Activated CD4-positive, alpha-beta T cell treated with anti-CD3 and anti-CD28 coated beads for 36 hours (primary cell): ENCODE measurements at places on chromosomes 6 and 20.

- no peak for DNase-seq
Measured at GRCh38 chr6:166767230-166767629, 140.2 kb upstream of the RPS6KA2 start.

- DNase-seq, result no peak
Measured at GRCh38 chr6:163543321-163543720, 128.8 kb downstream of the QKI start.

- no peak for DNase-seq
Measured at GRCh38 chr20:3235666-3236324, 3.2 kb downstream of the SLC4A11 start.

GRCh38 chr6:166955121-166955864 is 1.1 kb downstream of the RNASET2 start:
- DNase-seq, result peak; percentile 57

DNA sequence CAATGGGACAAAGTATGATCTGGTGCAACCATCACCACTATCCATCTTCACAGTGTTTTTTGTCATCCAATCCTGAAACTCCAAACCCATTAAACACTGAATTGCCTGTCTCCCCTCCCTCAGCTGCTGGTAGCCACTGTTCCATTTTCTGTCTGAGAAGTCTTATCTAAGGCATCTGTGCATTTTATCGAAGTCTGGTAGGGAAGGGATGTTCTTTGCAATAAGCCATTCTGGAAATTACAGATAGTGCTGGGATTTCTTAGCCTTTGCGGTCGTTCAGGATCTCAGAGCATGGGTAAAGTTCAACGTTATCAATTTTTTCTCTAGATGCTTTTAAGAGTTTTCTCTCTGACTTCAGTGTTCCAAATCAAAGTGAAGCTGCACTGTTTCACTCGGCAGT is 24.1 kb downstream of the KIF25 start:
- DNase-seq, result no peak

DNA sequence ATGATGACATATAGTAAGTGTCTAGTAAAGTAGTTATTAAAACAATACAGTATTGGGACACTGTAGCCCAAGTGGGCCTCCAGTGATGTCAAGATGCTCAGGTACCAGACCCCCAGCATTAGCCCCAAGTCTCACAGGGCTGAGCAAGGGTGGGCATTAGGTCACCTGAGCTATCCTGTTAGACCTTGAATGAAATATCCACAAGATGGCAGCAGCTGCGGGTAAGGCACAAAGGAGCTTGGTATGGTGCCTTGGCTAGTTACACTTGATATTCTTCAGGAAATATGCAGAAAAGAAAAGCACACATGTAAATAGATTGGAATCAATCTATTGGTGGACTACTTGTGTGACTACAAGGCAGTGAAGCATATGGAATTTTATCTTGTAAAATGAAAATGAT is 701.8 kb upstream of the ADGRB3 start:
- no peak for DNase-seq

DNA sequence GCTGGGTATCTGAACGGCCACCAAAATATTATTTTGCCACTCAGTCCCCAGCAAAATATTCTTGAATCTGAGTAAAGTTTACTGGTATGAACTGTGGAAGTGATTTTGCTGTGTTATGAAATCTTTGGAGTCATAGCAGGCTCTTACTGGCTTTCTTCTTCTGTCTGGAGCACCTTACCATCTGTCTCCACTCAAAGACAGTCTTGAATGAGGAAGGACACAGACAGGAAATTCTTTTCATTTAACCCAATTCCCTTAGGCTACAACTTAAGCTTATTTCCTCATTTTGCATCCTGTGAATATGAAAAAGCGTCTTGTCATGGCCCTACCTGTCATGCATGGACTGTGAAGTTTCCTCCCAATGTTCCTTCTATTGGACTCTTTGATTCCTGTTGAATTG is 24.7 kb downstream of the FNDC1 start:
- DNase-seq, result no peak

DNA sequence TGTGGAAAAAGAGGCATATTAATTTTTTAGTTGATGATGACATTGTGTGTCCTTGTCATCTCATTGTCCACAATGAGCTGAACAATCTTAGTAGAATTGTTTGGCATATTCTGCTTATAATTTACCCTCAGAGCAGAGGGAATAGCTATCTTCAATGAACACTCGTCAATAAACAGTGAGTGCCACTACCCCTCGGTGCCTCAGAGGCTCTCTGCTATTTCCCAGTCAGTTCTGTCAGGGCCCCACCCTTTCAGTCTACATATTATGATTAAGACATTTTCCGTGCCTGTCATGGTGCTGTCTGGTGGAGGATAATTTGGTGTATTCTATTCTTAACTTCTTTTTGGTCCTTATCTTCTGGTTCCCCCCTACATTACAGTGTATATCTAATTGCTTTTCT is 31.2 kb downstream of the NUS1 start:
- DNase-seq, result peak; percentile 7

GRCh38 chr20:41570557-41570956 is 47.6 kb downstream of the CHD6 start:
- DNase-seq, result no peak

DNA sequence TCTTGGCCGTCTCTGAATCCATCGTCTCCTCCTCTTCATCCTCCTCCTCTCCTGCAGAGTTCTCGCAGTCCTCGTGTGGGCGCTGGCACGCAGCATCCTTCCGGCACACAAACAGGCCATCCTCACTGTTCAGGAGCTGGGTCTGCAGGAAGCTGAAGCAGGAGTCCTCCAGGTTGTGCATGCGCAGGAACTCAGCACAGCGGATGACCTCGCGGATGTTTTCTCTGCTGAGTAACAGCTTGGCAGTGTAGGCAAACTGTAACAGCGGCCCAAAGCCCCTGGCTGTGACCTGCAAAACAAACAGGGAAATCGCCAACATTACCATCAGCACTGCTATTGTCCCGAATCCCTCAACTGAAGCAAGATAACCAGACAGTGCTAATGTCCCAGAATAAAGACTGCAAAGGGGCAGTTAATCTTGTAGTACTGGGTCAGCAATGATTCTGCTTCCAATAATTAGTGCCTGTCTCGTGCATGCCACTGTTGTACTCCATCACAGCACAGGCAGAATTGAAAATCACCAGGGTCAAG is 57.4 kb downstream of the GJA10 start:
- DNase-seq, result no peak

DNA sequence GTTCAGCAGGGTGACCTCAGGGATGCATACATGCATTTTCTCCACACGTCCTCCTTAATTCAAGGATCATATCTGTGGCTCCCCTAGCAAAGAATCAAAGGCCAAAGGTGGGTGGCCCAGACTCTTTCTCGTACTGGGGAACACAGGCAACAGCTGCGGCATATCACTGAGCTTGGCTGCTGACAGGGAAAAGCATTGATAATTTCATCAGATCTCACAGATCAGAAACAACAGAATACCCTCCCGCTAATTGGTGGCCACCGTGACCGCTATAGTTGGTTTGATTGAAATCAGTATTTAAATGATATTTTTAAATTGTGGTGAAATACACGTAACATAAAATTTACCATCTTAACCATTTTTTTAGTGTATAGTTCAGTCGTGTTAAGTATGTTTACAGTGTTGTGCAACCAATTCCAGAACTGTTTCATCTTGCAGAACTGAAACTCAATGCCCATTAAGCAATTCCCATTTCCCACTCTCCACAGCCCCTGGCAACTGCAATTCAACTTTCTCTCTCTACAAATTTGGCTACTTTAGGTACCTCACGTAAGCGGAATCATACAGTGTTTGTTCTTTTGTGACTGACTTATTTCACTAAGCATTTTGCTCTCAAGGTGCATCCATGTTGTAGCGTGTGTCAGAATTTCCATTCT is 74.7 kb upstream of the TMEM170B start:
- DNase-seq, result no peak

GRCh38 chr20:4161401-4162251 is 146.3 kb upstream of the RNF24 start:
- DNase-seq, result peak; percentile 53

- no peak for DNase-seq
Measured at GRCh38 chr6:125718109-125718508, 31.3 kb upstream of the HEY2 start.

GRCh38 chr20:1813674-1814635 is 81.3 kb upstream of the SIRPA start:
- no peak for DNase-seq

GRCh38 chr6:153623496-153623895 is 415.5 kb upstream of the OPRM1 start:
- DNase-seq, result no peak

GRCh38 chr20:51811042-51811355 is 8.7 kb upstream of the SALL4 start:
- DNase-seq, result no peak

- DNase-seq, result no peak
Measured at GRCh38 chr20:46978951-46979491, 84.4 kb downstream of the EYA2 start.

DNA sequence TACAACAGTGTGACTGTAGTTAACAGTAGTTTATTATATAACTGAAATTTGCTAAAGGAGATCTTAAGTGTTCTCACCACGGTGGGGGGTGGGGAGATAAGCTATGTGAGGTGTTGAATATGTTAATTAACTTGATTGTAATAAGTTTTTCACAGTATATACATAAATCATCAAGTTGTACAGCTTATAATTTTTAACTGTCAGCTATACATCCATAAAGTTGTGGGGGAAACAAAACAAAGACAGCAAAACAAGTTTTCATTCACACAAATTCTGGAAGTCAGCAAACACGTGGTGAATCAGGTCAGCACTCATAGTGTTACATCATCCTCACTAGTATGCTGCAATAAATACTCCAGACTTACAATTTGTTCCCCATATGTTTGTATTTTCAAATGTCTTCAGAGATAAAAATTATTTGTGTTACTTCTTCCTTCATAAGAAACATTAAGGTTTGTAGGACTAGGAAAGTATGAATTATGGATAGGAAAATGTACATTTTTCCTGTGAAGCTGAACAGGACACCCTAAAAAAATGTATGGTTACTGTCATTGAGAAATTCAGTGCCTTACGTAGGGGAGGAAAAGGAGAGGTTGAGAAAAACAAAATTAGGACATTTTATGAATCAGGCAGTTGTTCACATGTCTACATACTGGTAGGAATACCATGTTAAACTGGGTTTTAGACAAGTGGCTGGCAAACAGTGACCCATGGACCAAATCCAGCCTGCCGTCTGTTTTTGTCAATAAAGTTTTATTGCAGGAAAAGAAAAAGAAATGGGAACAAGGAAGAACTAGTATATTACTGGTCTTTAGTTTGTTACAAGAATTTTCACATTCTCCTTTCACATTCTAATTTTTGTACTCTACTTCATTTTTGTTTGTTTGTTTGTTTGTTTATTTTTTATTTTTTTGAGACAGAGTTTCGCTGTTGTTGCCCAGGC is 6.0 kb downstream of the SUMO4 start:
- no peak for DNase-seq

DNA sequence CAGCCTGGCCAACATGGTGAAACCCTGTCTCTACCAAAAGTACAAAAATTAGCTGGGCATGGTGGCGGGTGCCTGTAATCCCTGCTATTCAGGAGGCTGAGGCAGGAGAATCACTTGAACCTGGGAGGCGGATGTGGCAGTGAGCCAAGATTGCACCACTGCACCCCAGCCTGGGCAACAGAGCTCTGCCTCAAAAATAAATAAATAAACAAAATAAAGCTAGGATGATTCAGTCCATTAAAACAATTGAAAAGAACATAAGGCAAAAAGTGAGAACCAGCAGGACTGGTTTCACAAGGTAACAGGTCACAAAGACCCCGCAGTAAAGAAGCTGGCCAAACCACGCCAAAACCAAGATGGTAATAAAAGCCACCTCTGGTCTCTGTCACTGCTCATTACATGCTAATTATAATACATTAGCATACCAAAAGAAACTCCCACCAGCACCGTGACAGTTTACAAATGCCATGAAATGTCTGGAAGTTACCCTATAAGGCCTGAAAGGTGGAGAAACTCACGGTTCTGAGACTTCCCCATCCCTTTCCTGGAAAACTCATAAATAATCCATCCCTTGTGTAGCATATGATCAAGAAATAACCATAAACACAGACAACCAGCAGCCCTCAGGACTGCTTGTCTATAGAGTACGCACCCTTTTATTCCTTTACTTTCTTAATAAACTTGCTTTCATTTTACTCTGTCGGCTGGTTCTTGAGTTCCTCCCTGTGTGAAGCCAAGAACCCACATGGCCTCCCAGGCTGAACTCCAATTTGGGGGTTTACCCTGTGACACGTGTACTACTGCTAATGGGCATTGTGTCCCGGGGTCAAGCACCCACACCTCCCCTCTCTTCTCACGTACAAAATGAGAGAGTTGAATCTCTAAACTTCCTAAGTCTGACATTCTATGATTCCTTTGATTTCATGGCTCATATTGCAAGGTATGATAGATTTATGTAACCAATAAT is 10.2 kb downstream of the LAMA4 start:
- no peak for DNase-seq

GRCh38 chr6:137685798-137686375 is 181.2 kb upstream of the TNFAIP3 start:
- DNase-seq, result no peak

DNA sequence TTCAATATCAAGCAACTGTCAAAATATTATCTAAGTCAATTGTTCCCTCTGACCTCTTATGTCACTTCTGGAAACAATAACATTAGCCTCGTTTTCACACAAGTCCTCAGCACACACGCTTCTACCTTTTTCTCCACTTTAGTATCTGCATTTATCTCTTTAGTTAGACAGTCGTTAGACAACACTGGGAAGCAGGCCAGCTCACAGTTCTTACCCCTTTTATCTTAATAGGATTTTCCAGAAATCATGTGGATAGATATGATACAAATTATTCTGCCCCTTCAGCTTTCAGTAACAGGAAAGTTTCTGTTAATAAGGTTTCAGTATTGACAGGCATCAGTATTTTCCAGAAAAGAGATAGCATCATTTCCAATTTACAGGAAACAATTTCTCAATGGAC is 25.9 kb upstream of the HAO1 start:
- no peak for DNase-seq

GRCh38 chr6:6596529-6597328 is 8.2 kb downstream of the LY86 start:
- no peak for DNase-seq

GRCh38 chr6:127510876-127511275 is 8.3 kb downstream of the MTCL3 start:
- no peak for DNase-seq

DNA sequence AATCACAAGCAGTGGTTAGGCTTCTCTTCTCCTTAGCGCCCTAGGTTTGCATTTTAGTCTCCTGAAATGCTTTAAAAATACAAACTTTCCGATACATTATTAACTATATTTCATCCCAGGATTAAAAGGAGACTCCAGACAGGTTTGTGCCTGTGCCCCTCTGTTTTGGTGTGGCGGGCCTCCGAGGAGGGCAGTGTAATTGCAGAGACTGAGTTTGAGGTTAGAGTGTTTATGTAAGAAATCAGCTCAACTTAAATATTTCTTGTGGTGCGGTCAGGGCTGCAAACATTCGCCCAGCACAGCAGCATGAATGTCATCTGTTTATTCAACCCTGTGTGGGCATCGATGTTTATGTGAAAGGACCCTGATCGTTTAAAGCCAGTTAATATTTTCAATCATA is 130.4 kb upstream of the AKAP12 start:
- no peak for DNase-seq
